ENCODE measurements at places on chromosomes 16 and 17. TPM values are rescaled to one million over a fixed set of nuclear protein-coding genes. Genes with fewer than 3 reads are reported as not detected.

TMEM92 gene
- not detected for total RNA-seq

PSMD3 gene
- 113 TPM for total RNA-seq

CMTM2 gene
- not detected for total RNA-seq

SMIM36 gene
- not detected for total RNA-seq

SPATA32 gene
- not detected for total RNA-seq

PPP1R27 gene
- total RNA-seq = not detected

SYCE1L gene
- 0.15 TPM for total RNA-seq

RPH3AL gene
- total RNA-seq = 1.4 TPM

MPV17L gene
- 2.3 TPM for total RNA-seq
